Ammon's horn (tissue), 1 donor: ENCODE measurements at places on chromosomes 5 and 9.
A peak's percentile ranks its signal among the peaks of the same experiment; 100 is the strongest.

DNA sequence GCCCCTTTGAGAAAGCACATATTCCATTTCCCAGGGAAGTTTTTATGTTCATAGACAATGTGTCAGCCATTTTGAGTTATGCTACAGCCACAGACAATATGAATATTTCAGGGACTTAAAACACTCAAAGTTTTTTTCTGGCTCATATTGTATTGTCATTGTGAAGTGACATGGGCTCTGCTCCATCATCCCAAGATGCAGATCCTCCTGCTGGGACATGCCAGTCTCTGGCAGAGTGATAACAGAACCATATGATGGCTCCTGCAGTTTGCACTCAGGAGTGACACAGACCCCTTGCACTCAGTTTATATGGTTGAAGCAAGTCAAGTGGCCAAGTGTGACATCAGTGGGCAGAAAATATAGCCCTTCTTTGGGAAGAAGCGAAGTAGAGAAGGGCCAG is 498.4 kb upstream of the TUSC1 start:
- no peak for DNase-seq

GRCh38 chr5:174514983-174515394 is 209.4 kb upstream of the MSX2 start:
- peak; percentile 53 for DNase-seq

DNA sequence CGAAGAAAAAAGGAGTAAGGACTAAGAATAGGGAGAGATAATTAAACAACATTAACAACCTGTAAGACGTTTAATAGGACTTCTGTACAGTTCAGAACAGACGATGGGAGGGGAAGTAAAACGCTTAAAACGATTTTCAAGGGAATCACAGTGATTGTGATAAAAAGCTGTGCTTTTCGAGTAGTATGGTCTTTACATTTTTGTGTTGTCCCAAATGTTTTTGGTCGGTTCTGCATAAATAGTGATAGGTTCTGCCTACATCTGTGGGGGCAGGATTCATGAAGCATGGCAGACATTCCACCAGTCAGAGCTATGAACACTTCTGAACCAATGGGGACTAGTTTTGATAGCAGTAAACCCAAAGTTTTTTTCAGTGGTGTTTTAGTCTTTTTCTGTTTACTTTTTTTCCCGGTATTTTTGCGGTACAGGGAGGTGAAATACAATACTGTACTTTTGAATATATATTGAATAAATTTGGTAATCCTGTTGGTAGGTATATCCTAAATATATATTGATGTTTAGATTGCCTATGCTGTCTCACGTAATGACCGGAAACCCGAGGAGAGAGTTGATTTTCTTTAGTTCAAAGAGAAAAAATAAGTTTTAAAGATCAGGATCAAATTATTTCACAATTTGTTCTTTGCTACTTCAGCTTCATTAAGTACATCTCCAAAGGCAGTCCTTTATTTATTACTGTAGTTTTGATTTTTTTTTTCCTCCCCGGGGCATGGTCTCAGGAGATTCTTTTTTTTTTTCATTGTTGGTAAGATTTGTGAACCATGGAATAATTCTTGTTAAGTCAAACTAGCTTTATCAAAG is 1.3 kb downstream of the ERBIN start:
- DNase-seq, result peak; percentile 57

GRCh38 chr9:114125476-114126013 is 26.5 kb upstream of the KIF12 start:
- no peak for DNase-seq

DNA sequence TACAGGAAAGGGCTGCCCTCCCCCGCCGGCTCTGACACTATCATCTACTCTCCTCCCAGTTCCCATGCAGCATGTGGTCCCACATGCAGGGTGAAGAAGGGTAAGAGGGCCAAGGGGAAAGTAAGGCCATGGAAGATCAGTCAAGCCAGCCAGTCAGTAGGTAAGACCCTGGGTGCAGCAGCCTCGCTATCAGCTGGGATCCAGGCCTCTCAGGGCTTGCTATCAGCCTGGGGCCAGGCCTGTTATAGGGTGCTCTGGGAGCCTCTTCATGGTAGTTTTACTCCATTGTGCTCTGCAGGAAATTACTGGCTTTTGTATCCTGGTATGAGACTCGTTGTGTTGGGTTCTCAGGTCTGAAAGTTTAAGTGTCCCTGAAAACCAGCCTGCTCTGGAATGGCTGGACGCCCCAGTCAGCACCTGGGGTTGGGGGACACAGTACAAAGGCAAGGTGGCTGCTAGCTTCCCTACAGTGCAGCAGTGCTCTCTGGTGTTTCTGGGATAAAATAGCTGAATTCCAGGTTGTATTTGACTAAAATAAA is 21.4 kb downstream of the SLC22A4 start:
- no peak for DNase-seq

DNA sequence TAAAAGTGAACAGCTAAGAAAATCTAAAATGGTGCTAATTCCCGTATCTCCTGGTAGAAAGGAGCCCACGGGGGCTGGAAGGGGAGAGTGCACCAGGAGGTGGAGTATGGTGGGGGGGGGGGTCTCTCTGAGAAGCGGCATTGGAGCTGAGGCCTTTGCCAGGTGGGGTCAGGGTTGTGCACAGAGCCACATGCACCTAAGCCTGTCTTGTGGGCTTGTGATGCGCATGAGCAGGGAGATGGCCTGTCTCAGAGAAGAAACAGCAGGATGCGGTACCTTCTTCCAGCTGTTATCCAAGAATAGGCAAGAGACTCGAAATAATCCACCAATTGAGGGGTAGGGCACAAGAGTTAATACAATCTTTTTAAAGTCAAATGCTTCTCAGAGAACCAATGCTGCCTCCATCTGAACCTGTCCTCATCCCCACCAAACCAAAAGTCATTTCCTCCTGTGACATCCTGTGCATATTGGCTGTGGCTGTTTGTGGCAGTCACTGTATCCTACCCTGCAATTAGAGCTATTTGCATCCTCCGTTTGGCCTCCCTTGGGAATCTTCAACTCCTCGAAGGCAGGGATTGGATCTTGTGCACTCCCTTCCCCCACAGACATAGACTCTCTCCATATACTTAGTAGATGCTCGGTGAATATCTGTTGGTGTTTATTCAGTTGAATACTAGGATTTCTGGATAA is 45.4 kb downstream of the FGF1 start:
- no peak for DNase-seq

- DNase-seq, result no peak
Observed at GRCh38 chr5:52947851-52948250, 41.3 kb upstream of the ITGA2 start.

- no peak for DNase-seq
Observed at GRCh38 chr5:119366540-119366881, 10.7 kb downstream of the TNFAIP8 start.

DNA sequence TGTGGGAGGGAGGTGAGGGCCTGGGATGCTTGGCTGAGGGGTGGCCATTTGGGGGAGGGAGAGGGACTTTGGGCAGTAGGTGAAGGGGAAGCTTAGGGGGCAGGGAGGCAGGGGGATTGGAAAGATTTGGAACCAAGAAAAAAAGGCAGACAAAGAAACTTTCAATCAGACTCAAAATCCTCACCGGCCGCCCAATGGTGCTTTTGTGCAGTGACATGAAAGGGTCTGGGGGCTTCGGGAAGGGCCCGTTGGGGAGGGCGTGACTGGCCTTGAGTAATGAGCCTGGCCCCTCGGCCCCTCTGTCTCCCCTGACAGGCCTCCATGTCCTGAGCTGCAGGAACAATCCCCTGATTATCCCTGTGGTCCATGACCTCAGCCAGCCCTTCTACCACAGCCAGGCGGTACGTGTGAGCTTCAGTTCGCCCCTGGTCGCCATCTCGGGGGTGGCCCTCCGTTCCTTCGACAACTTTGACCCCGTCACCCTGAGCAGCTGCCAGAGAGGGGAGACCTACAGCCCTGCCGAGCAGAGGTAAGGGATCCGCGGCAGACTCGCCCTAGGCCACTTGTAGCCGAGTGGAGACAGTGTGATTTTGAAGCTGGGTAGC is 181.1 kb downstream of the PAPPA start:
- no peak for DNase-seq

- no peak for DNase-seq
Observed at GRCh38 chr5:116438979-116439554, 135.6 kb downstream of the SEMA6A start.

- no peak for DNase-seq
Observed at GRCh38 chr5:136646915-136647314, 281.6 kb upstream of the TRPC7 start.

DNA sequence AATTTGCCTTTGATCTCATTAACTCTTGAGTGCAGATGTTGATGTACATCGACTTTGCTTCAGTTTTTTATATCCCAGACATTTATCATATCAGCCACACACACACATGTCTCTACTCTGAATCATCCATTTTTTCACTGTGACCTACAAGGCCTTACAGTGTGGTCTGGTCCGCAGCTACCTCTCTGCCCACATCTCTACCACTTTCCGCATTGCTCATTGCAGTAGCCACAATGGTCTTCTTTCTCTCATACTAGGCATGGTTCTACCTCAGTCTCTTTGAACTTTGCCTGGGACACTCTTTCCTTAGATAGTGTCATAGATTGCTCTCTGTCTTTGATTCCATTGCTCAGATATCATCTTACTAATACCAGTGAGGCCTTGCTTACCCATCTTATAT is 87.9 kb upstream of the FSD1L start:
- no peak for DNase-seq

GRCh38 chr9:27701587-27701986 is 128.3 kb upstream of the C9orf72 start:
- no peak for DNase-seq

GRCh38 chr5:100550531-100551051 is 15.4 kb downstream of the FAM174A start:
- DNase-seq, result no peak
